Stimulated activated CD4-positive, alpha-beta T cell treated with anti-CD3 and anti-CD28 coated beads, Interleukin-12 subunit alpha, Interleukin-12 subunit beta, amount 100 ng/mL, for 24 hours (primary cell): ENCODE measurements at places on chromosomes 5 and 9.

DNA sequence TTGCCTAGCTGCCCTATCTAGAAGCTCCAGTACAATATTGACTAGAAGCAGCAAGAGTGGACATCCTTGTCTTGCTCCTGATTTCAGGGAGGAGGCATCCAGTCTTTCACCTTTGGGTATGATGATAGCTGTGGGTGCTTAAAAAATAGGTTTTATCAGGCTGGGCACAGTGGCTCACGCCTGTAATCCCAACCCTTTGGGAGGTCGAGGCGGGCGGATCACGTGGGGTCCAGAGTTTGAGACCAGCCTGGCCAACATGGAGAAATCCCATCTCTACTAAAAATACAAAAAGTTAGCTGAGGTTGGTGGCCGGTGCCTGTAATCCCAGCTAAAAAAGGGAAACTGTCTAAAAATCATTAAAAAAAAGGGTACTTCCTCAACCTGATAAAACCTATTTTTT lies 2.0 kb upstream of the CAMSAP1 start:
- DNase-seq, result no peak

DNA sequence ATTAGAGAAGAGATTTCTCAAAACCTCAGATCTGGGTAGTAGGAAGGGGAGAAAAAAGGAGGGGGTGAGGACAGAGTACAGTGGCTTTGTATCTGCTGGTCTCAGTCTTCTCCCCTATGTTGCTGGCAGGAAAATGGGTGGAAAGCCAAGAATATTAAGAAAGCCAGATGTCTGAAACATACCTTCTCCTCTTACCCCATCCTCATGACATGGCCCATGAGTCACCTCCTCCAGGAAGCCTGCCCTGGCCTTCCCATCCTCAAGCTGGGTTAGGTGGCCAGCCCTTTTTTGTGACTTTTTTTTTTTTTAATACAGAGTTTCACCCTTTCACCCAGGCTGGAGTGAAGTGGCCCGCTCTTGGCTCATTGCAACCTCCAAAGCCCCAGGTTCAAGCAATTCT lies 61.8 kb downstream of the ABCA1 start:
- DNase-seq, result no peak

DNA sequence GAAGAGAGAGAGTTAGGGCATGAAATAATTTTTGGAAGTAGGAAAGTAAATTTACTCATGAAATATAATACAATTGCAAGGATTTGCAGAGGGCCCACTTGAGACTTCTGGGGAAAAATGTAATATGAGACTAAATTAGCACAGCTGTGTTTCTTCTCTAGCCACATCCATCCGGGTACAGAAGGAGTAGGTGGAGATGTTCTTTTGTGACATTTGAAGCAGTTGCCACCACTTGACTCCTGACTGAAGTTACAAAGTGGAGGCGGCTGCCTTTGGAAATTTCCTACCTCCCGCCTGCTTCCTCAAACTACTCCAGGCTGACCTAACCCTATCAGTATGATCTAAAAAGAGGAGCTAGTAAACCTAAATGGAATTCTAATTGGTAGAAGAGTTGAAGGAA lies 58.1 kb upstream of the SHISAL2B start:
- no peak for DNase-seq

DNA sequence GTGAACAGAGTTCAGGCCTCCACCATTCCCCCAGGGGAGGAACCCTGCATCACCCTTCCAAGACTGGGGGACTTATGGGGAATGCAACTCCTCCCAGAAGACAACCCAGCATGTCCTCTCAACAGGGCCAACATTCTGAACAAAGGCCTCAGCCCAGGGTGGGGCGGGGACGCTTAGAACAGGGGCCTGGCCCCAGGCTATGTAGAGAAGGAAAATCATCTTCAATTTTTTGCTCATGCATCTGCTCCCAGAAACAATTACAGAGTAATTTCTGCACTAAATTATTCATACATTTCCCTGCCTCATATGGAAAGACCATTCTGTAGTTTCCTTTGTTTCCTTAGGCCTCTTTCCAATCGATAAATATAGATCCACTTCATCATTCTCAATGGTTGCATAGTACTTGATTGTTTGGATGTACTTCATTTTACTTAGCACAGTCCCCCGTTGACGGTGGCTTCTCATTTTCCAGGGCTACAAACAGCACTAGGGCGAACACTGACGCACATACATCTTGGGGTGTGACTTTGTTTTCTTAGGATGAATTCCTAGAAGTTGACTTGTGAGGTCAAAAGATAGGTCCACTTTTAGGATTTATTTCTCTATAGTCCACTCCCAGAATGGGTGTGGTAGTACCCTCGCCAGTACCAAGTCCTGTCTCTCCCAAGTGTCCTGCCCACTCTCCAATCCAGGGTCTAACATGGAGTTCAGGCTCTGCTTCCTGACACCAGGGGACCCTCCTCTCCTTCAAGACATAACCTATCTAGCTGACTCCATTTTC lies 27.2 kb upstream of the SMU1 start:
- no peak for DNase-seq

DNA sequence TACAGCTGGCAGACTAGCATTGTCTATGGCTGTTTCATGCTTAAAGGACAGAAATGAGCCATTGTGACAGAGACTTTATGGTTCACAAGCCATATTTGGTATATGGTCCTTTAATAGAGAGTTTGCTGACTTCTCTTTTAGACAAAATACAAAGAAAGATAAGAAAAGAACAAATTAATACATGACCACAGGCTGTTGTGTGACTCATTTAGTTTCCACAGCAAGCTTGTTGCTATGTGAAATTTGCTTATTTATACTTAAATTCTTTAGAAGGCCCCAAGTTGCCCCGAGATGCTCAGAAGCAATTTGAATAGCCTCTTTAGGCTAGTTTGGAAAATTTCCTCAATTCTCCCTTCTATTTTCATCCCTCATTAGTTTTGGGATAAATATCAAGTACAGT lies 315.3 kb upstream of the RPS23 start:
- DNase-seq, result no peak

DNA sequence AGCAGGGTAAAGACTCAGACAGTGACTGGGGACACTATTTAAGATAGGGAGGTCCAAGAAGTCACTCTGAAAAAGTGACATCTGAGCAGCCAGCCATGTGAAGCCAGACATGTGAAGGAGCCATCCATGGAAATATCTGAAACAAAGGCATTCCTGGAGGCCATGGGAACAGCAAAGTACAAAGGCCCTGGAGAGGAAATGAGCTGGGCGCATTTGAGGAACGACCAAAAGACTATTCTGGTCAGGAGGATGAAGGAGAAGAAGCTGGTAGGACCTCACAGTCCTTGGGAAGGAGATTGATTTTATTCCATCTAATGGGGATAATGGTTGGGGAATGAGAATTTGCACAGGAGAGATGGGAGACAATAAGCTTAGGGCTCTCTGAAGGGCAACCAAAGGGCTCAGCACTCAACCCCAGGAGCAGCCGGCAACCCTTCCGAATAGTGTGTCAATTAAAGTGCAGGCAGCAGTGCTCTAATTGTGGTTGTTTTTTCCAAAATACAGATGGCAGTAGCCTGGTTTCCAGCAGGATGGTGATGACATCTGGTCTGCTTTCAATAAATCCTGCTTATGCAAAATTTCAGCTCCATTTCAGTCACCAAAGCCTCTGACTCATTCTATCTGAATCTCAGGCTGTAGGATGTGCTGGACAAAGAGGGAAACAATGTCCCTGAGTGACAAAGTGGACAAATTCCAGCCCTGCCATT lies 26.7 kb downstream of the FOXI1 start:
- DNase-seq, result no peak

DNA sequence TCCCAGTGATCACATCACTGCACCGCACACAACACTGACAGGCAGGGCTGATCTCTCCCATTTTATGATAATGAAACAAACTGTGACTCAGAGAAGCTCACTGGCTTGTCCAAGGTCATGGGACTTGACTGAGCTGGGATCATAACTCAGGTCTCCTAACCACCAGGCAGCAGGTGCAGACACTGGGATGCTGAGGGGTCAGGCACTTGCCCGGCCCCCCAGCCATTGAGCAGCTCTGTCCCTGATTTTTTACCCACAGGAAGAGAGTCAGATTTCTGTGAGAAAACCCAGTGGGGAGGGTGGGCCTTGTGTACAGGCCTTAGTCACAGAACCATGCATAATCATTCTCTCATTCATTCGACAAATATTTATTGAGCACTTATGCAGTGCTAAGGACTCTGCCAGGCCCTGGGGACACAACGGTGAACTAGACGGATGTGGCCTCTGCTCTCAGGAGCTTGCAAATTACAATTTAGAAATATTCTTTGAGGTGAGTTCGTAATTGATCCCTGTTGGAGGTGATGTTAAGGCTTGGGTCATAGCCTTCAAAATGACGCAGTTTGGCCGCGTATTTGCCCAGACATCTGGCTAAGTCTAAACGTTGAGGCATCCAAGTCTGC lies 54.5 kb upstream of the TGFBR1 start:
- DNase-seq, result no peak

- no peak for DNase-seq
These were observed 380.1 kb upstream of the NUDT12 start for GRCh38 chr5:103942587-103943186.

GRCh38 chr5:107337281-107337680 lies 333.5 kb downstream of the EFNA5 start:
- no peak for DNase-seq
